Central memory CD4-positive, alpha-beta T cell (primary cell): ENCODE measurements at places on chromosomes 6 and 20.

- DNase-seq: peak; percentile 30
Observed at GRCh38 chr6:118580585-118581419, 32.7 kb downstream of the PLN start.

DNA sequence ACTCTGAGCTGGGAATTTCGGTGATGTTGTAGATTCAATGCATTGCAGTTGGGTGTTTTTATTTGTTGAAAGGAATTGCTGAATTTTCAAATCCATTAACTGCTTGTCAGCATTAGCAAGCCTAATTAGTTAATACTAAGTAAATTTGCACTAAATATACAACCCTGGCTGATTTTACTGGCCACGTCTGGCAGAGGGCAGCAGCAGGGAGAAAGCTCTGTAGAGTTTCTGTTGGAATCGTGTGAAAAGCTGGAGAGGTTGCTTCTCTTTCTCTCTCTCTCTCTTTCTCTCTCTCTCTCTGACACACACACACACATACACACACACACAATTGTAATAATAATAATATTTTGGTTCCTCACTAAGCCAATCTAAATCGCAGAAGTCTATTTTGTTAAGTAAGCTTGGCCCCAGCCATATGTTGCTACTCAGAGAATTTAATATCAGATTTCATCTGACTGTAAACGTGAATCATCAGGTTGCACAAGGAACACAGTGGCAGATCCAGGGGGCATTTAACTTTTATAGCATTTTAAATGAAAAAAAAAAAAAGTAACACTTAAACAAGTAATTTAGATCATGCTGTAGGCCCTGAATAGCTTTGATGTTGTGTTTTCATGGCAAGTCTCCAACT is 289.5 kb downstream of the ESR1 start:
- DNase-seq: no peak

DNA sequence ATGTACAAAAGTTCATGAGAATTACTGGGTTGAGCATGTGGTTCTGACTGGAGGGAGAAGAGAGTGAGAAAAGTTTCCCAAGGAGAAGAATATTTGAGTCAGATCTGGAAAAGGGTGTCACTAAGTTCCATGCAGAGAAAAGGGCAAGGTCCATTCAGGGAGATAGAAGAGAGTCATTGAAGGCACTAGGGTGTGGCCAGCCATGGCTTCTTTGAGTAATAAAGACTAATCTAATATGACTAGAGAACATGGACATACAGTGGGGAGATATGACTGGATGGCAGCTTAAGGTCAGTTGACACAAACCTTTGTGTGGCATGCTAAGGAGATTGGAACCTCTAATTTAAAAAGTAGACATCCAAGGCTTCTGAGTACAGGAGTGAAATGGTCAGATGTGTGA is 10.7 kb upstream of the SLC17A4 start:
- no peak for DNase-seq

DNA sequence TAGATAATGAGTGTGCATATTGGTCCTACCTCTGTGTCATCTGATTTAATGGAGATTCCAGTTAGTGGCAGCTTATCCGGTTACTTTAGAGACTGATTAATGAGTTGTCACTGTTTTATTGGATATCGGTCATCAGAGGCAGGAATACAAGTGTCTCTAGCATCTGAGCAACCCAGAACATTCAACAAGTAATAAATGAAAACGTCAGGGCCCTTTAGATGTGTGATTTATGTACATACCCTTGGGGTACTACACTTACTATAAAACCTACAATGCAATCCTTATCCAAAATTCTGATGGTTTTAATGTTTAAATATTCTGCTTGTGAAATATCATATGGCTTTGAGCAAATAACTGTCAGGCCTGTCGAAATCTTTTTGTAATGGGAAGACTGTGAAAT is 1117.9 kb upstream of the FLRT3 start:
- no peak for DNase-seq

DNA sequence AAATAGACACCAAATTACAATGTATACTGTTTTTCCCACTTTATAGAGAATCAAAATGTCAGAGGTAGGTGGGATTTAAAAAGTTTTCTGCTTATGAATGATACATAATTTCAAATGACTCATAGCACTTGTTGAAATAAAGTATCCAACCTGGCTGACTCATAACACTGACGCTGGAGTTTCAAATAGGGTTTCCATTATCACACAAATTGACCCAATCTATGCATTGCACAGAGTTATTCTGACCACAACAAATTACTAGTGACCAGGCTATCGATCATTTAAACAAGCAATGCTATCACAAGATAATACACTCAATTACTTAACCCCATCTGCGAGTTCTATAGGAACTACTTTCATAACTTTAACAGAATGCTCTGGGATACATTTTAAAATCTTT is 31.9 kb upstream of the PRELID3B start:
- no peak for DNase-seq

GRCh38 chr6:31378062-31378720 is 21.2 kb upstream of the HLA-B start:
- no peak for DNase-seq

DNA sequence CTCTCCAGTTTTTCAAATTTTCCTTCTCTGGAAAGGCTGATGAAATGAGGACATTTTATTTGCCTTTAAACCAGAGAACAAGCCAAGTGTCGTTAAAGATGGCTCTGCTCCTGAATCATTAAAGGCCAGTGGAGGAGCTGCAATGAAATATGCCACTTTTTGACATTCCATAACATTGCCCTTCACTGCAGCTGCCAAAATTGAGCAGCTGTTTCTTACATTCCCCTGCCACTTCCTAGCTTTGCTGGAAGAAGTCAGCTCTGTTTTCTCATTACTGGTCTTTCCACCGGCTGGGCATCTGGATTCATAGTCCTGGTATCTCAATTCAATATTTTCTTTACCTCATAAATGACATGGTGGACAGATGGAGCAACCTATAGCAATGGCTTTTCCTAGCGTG is 45.5 kb upstream of the NRN1 start:
- DNase-seq: no peak

DNA sequence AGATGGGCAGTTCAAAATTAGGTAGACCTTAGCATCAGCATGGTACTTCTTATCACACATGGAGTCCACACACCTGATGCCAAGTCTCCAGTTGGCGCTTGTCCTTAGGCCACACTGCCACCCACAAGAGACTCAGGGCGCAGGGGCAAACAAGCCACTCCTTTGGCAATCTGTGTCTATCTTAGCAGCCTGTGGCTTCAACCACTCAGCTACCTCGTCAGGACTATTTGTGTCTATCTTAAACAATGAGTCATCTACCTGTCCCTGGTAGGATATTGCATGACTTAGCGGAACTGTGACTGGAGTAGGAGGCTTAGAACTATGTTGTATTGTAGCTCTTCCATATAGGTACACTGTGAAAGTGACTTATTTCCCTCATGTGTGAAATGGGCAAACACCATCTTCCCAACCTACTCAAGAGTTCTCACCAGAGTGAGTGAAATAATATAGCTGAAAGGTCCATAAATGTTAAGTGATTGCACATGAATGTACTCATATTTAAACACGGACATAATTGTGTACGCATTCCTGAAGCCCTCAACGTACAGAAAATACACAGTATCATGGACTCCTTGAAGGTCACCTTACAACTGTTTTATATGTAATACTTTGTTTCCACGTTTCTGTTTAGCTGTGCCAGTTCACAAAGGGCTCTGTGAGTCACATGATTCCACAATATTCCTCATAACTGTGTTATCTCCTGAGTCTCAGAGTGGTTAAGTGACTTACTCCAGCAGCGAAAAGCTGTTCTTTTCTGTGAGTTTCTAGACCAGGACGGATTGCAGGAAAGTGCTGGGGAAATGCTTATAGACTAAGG is 1.6 kb downstream of the TRIM27 start:
- no peak for DNase-seq

DNA sequence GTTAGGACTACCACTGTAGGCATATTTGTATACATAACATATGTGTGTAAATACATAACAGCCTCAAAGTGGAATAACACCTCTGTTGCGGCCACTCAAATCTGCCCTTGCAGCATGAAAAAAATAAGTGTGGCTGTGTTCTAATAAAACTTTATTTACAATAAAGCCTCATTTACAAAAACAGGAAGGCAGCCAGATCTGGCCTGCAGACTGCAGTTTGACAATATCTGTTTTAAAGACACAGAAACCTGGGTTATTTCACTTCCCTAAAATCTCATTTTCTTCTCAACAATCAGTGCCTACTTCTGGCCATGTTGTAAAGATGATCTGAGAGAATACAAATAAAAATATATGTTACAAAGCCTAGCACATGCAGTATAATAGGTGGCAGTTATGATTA is 53.9 kb upstream of the SCML4 start:
- DNase-seq: no peak

- no peak for DNase-seq
Observed at GRCh38 chr20:50285376-50286173, 94.9 kb downstream of the CEBPB start.

DNA sequence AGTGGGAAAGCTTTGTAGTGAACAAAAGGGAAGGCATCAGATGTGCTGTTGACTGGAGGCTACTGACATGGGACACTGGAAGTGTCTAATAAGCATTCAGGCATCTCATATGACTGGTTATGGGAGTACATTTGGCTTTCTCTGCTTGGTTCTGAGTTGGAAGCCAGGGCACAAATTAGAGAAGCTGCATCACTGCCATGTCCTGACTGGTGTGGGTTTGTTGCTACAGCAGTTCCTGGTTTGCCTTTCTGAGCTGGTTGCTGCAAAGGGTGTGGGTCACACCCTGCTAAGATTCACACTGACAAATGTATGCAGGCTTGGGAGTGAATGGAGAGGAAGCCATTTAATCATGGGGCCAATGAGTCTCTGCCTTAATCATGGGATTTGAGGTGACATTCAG is 36.2 kb upstream of the NANP start:
- DNase-seq: no peak

DNA sequence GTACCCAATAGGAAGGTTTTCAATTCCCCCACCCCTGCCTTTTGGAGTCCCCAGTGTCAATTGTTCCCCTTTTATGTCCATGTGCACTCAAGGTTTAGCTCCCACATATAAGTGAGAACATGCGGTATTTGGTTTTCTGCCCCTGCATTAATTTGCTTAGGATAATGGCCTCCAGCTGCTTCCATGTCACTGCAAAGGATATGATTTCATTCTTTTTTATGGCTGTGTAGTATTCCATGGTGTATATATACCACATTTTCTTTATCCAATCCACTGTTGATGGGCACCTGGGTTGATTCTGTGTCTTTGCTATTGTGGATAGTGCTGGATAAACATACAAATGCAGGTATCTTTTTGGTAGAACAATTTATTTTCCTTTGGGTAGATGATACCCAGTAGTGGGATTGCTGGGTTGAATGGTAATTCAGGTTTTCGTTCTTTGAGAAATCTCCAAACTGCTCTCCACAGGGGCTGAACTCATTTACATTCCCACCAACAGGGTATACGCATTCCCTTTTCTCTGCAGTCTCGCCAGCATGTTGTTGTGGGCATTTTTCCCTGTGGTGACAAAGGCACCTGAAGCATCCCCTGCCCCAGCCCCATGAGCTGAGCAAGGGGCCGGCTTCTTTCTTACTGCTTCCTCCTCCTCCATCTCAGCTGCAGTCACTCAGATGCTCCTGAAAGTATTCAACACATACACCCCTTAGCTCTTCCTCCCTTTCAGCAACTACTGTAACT is 66.7 kb downstream of the ELOVL2 start:
- DNase-seq: no peak

- no peak for DNase-seq
Observed at GRCh38 chr6:15255909-15256395, 10.1 kb downstream of the JARID2 start.

DNA sequence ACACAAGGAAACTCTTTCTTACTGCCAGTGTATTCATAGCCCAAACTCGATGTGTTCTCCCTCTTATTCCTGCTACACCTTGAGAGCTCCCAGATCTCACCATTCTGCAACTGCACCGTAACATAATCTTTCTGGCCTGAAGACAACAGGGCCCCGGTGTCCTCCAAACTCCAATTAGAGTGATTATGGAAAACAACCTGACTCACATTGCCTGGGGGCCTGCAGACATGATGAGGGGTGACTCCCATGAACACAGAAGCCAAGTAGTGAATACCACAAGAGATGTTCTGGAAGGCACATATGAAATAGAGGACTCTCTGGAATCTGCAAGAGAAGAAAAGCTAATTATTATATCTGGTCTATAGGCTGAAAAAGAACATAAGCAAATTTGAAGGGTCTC is 19.7 kb downstream of the SLC22A16 start:
- DNase-seq: no peak

DNA sequence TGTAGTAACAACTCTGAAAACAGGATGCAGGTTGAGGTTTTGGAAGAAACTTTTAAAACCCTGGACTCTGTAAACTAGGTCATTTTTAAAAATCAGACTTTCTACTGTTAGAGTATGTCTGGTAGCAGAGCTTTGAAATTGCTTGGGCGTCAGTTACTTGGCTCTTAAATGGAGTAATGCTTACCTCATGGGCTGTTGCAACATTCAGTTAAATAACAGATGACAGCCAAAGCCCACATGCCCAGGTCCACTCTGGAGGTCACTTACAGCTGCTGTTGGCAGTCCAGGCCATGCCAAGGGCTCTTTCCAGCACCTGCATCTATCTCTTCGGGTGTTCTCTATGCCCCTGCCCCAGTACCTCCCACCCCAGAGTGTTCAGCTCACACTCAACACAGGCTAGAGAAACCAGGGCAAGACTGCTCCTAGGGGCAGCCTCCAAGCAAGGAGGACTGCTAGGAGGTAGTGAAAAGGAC is 96.4 kb downstream of the BANF2 start:
- DNase-seq: no peak

GRCh38 chr20:14860410-14860814 is 523.0 kb upstream of the FLRT3 start:
- DNase-seq: no peak

DNA sequence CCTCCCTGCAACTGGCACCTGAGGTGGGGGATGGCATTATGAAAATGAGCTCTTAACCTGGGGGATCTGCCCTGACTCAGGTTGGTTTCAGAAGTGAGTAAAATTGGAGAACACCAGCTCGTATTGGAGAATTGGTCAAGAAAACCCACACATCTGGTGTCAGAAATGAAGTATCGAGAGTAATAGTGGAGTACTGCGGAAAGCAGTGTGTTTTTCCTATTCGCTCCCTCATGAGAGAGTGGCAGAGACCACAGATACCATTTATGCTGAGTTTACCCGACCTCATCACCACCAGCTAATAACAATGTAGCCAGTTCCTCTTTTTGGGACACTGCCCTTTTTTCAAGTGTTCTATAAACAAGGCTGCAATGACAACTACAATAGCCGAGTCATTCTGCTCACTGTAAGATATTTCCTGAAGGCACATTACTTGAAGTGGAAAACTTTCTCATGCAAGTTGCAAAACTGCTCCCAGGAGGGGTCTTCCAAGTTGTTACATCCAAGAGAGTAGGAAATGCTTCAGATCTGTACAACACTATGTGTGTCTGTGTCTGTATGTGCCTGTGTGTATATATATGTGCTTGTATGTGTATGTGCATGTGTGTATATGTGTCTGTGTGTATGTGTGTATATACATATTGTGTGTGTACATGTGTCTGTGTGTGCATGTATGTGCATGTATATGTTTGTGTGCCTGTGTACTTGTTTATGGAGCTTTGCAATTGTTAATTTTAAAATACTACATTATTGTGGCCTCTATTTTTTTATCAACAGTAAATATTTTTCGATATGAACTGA is 106.0 kb upstream of the CST7 start:
- DNase-seq: no peak
